ENCODE measurements at places on chromosomes 1 and 21.

GRCh38 chr1:16727190-16728111, 12.9 kb upstream of the RNU1-4 start:
- DNase-seq, result no peak

GRCh38 chr1:2555634-2556276, 416 bp upstream of the TNFRSF14 start:
- DNase-seq, result peak; percentile 51

- DNase-seq, result no peak
These were observed 595.5 kb downstream of the RWDD3 start for GRCh38 chr1:95829556-95829955.

DNA sequence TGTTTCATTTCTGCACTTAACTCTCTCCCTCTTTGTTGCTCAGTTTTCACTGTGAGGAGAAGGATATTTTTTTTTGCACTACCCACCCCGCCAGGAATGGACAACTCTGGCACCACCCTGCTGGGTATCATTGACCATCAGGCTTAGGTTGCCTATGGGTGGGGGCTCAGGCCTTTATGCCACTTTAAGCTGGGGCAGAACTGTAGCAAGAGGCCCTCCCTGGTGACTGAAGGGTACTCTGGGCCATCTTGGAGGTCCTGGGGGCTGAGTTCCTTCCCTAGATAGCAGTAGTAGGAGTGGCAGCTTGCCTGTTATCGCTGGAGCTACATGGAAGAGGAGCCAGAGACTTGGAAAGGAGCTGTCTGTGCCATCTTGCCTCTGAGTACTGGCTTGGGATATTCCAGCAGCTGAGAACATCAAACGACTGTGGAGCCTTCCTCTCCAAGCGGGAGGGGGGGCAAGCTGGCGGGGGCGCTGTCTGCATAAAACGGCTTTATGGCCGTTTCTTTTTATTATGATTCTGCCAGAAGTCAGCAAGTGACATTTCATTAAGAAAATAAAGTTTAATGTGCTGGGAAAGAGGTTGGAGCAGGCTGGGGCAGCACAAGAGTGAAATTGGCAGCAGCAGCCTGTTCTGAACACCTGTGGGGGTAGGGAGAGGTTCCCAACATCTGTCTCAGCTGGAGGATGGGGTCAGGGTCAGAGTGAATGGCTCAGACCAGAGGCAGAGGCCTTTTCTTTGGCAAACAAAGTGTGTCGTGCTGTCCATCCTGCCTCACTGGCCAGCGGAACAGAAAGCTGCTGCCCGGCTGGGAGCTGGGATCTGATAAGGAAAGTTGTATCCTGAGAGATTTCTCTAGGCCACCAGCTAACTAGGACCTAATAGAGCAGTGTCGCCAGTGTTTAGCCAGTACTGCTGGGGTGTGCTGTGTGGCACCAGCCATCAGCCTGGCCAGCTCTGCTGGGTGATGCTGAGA, 32.9 kb downstream of the TMEM53 start:
- no peak for DNase-seq

GRCh38 chr1:14811573-14811972, 213.1 kb downstream of the KAZN start:
- DNase-seq, result no peak

- DNase-seq, result no peak
These were observed 74.6 kb downstream of the PGBD5 start for GRCh38 chr1:230351514-230351913.

DNA sequence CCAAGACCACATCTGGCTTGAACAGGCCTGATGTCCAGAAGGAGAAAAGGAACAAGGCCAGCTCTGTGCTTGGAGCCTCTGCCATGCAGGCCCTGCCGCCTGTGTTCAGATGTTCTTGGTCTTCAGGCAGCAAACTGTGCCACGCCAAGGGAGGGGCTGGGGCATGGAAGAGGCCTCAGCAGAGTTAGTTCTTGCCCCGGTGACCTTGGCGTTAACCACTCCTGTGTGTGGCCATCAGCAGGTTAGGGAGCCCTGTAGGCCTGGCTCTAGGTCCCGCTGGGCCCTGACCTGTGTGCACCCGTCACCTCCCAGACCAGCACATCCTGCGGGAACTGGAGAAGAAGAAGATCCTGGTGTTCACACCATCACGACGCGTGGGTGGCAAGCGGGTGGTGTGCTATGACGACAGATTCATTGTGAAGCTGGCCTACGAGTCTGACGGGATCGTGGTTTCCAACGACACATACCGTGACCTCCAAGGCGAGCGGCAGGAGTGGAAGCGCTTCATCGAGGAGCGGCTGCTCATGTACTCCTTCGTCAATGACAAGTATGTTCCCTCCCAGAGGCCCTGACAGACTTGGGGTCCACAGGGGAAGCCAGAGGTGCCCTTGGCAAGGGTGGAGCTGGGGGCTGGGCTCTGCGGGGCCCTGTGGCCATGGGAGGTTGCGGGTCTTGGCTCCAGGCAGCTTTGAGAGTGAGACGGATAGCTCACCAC, 7.1 kb downstream of the ZC3H12A start:
- DNase-seq, result peak; percentile 52

GRCh38 chr1:95352767-95353166, 118.8 kb downstream of the RWDD3 start:
- DNase-seq, result no peak

DNA sequence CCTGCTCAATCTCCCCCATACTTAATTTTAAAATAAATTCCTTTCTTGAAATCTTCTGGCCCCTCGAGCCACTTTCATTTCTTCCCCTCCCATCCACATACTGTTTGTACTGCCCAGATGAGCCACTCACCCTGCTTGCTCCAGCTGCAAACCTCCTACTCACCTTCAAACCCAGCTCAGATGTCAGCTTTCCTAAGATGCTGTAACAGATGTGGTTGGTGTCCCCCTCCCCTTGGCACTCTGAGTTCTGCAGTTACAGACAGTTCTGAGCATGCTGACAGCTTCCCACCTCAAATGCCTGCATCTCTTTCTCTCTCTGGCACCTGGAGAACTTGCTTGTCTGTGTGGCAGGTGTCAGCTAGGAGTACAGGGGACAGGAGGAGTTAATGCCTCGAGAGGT, 106.7 kb downstream of the PTPRU start:
- DNase-seq, result no peak

DNA sequence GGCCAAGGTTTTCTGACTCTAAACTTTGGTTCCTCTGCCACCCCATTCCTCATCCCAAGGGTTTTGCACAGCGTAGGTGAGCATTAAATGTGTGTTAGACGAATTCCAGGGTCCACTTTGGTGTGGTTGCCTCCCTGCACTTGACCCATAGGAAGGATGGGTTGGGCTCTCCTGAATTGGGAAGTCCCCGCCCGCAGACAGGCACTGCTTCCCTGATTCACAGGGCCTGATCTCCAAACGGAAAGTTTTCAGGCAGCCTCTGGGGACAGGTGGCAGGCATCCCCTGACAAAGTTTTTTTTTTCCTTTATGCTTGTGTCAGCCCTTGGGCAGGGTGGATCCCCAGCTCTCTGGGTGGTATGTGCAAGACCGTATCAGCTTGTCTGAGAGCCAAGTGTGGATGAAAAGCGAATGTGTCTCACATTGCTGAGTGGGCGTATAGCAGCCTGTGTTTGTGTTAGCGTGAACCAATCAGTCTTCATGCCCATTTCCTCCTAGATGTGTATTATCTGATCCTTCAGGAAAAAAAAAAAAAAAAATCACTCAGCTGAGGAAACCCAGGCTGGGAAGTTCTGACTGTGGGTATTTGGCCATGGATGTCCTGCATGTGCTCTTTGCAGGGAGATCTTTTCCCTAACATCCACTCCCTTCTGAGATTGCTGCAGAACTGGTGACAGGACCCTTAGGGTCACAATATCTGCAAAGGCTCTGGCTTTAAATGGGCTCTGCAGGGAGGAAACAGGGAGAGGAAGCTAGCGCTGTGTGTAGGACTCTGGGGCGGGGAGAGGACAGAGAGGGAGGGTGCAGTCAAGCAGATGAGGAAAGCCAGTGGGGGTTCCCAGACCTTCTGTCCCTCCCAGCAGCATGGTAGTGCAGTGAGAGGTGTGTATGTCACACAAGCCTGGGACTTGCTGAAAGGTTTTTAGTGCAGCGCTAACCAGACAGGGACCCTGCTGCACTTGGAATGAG, 42.2 kb upstream of the TRABD2B start:
- no peak for DNase-seq

DNA sequence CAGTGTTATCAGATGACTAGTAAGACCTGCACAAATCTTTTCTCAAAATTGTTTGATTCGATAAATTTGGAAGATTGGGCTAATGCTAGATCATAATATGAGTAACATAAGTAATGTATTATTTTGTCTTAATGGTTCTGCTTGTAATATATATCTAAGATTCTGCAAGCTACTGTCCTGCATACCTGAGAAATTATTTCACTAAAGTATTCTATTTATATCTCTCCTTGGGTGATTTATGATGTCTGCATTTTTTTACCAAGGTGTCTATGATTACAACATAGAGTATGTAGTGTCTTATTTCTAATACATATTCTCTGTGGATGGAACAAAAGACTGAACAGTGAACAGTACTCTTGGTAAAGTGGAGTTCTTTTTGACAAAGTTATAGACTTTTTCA, 166.6 kb downstream of the CLEC20A start:
- DNase-seq, result no peak

GRCh38 chr1:116920211-116920610, 10.5 kb downstream of the PTGFRN start:
- DNase-seq, result no peak

DNA sequence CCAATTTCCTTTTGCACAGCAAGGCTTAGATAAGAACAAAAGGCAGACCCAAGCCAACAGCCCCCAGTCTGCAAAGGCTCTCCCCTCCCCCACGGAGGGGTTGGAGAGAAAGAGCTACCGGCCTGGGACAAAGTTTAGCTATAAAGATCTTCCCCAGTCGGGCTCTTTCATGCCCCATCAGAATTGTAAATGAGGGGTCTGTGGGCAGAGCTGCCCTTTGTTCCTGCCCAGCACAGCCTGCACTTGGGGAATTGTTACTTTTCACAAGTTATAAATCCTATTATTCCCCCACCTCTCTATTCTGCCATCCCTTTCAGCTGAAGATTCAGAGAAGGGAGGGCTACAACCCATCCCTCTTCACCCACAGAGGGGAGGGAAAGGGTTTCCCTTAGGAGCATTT, 3.5 kb downstream of the MYCL start:
- DNase-seq, result no peak

- DNase-seq, result no peak
These were observed 43.0 kb upstream of the ADAMTS1 start for GRCh38 chr21:26888256-26888655.

GRCh38 chr1:40708750-40709099, 17.2 kb downstream of the NFYC start:
- no peak for DNase-seq

DNA sequence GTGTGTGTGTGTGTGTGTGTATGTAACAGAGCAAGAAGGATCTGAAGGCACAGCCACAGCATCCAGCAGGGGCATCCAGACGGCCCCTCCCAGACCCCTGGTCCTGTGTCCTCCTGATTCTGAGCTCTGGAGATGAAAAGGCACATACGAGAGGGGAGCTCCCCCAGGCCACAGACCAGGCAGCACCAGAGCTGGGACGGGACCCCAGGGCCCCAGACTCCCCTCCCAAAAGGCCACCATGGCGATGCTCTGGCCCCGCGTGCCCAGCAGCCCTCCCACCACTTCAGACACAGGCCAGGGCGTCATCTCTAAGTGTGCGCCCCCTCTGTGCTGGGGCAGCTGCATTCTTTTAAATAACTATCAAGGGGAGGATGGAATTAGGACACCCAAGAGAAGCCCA, 245.8 kb downstream of the MATN1 start:
- no peak for DNase-seq

DNA sequence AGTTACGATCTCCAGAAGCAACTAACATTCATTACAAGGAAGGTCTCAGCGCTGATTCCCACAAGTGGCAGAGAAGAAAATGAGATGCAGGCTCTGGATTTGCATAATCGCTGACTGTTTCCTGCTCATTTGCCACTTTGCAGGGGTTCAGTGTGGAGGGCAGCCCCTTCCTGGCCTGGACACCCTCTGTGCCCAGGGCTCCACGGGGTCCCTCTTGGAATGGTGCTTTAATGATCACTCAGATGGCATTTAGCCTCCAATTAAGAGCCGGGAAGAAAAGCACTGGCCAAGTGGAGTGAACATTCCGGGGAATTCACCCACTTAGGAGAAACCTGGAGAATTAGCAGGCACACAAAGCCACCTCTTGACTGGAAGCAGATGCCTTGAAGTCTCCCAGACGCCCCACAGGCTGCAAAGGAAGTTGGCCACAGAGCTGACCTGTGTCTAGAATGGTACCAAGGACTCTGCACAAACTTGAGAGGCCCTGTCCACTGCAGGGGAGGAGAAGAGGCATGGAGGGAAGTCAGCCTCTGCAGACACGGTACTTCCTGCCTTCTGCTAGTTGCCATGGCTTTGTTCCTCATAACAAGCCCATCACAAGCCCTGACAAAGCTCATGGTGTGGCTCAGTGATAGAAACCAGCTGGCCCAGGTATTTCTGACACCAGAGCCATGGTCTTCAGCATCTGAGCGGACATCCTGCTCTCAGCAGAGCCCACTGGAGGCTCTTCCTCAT, 157.2 kb downstream of the KAZN start:
- DNase-seq, result no peak

Measured in stimulated activated CD4-positive, alpha-beta T cell treated with anti-CD3 and anti-CD28 coated beads, TNF-alpha, amount 100 ng/mL, for 24 hours (primary cell).